ENCODE measurements at places on chromosomes 1 and 21. TPM values are rescaled to one million over a fixed set of nuclear protein-coding genes. Genes with fewer than 3 reads are reported as not detected.
A peak's percentile ranks its signal among the peaks of the same experiment; 100 is the strongest.

DNA sequence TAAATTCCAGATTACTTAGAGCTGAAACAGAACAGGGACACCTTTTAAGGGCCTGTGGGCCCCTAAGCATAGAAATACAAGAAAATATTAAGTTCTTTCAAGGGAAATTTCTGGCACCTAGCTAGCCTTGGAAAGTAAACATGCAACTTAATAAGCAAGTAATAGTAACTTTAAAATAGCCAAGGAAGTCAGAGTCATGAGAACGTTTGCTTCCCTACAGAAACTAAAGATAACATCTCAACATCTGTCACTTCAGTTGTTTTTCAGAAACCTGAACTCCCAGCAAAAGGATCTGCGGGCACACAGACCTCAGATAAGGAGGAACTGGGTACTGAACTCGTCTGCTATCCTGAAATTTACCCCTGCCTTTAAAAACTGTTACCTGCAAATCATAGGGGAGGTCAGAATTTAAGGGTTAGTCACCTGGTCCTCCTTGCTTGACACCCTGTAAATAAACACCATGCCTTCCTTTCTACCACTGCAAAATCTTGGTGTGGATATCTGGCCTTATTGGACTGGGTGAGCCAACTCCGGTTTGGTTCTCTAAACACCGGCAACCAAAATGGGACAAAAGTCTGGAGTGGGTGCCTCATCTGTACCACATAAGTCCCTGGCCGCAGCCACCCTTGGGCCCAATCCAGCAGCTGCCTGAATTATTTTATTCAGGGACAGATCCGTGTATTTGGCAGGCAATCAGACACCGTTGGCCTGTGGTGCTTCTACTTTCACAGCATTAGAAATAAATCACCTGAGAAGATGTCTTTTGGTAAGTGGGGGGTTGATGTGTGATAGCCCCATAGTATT is 27.9 kb downstream of the NRDC start:
- no peak for DNase-seq

DNA sequence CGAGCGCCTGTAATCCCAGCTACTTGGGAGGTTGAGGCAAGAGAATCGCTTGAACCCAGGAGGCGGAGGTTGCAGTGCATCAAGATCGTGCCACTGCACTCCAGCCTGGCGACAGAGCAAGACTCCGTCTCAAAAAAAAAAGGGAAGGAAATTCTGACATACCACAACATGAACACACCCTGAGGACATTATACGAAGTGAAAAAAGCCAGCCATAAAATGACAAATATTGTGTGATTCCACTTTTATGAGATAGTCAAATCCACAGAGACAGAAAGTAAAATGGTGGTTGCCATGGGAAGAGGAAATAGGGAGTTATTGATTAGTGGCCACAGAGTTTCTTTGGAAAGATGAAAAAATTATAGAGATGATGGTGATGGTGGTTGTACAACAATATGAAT is 41.7 kb downstream of the EVI5 start:
- no peak for DNase-seq

GRCh38 chr1:22347854-22348760 is 103.5 kb upstream of the ZBTB40 start:
- no peak for DNase-seq

GRCh38 chr1:175441791-175442190 is 249.2 kb upstream of the KIAA0040 start:
- no peak for DNase-seq

DNA sequence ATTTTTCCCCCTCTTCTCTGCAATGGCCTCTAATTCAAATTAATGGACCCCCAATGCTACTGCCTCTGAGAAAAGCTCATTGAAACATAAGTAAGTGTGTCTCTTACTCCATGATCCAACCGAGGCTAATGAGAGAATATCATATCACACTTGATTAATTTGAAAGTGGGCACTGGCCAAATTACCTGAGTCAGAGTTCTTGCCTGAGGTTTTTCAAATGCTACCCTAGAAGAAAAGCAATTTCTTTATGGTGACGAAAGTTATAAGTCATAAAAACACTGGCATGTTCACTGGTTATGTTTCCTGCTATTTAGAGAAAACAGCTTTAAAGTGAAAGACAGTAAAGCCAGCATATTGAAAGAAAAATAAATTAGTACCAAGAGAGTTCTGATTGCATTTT is 368.8 kb upstream of the TMPRSS15 start:
- DNase-seq: no peak

- peak; percentile 58 for DNase-seq
These were observed 69.2 kb downstream of the OLFML2B start for GRCh38 chr1:161954466-161954865.

The BNIPL gene
- total RNA-seq: 0.18 TPM

GRCh38 chr1:201426479-201427310 is 5.2 kb upstream of the TNNI1 start:
- DNase-seq: no peak

- DNase-seq: no peak
These were observed 173.9 kb downstream of the GPATCH2 start for GRCh38 chr1:217457016-217457415.

The LCE2A gene
- total RNA-seq: not detected

- no peak for DNase-seq
These were observed 17.8 kb upstream of the HSD3B1 start for GRCh38 chr1:119489201-119489600.

- DNase-seq: peak; percentile 87
These were observed 7.3 kb downstream of the KIAA2013 start for GRCh38 chr1:11918799-11919519.

DNA sequence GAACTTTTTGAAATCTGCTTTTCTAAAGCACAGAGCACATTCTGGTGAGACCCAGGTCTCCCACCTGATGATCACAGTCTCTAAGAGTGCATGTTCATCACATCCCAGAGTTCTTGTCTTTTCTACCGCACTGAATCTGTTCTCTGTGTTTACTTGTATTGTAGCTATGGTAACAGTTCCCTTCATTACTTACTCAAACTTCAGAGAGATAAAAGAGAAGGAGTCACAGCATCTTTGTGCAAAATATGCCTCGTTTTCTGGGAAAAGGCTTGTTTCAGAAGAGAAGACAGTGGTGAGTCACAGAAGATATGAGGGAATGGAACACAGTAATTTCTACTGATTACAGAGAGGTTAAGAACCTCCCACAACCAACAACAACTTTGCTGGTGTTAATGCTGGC is 580.6 kb downstream of the PLA2G4A start:
- peak; percentile 19 for DNase-seq

DNA sequence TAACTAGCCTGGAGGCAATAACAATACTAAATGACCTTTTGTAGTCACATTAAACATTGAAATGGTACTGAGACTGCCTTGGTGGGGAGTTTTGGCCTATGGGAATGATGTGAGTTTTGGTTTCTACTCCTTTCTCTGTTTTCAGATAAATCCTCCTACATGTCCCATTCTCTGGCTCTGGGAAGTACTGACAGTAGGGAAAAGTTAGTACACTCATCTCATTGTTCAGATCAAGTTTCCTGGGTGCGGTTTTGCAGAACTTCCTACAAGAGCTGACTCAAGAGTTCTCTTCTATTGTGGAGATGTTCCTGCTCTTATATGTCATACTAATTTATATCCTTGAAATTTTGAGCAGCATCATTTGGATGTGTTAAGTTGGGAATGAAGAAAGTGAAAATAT is 74.2 kb upstream of the MACF1 start:
- peak; percentile 89 for DNase-seq

The HCRTR1 gene
- total RNA-seq: 0.18 TPM

- DNase-seq: peak; percentile 77
These were observed 5.5 kb upstream of the GBP6 start for GRCh38 chr1:89358287-89358893.

The GPBP1L1 gene
- 119 TPM for total RNA-seq

GRCh38 chr1:118717893-118718292 is 270.2 kb downstream of the TBX15 start:
- DNase-seq: no peak

The OLFML2B gene
- total RNA-seq: 14.5 TPM

DNA sequence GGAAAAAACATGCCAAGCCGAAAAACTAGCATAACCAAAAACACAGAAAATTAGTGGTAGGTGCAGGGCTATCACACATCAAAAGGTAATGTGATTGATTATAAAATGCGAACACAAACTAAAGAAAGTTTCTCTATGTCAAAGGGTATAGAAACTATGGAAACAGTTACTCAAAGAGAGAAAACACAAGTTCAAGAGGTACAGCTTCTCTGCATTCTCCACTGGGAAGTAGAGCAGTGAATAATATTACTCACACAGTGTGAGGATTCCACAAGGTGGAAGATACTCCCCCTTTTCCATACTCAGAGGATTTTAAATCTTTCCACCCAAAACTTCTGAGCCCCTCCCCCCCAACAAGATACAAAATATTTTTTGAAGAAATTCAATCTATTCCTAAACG is 18.6 kb downstream of the AKT3 start:
- no peak for DNase-seq

The FAM177B gene
- not detected for total RNA-seq

DNA sequence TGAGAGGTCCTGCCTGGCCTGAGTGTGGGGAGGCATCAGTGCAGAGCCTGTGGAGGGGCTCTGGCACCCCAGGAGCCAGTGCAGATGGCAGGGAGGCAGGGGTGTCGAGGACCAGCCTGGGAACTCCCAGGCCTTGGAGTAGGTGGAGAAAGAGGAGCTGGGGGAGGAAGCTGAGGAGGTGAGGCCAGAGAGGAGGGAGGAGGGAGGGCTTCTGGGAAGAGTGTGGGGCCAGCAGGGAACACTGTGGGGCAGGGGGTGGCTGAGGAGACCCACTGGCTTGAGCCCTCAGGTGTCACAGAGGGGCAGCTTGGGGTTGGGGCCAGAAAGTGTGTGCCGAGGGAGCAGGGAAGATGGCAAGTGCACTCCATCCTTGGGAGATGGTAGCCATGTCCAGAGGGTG is 3.8 kb downstream of the COQ8A start:
- no peak for DNase-seq

The S100A3 gene
- not detected for total RNA-seq

GRCh38 chr1:244917073-244917670 is 52.8 kb upstream of the HNRNPU start:
- DNase-seq: no peak

The TEDDM1 gene
- not detected for total RNA-seq

The ARTN gene
- total RNA-seq: not detected

DNA sequence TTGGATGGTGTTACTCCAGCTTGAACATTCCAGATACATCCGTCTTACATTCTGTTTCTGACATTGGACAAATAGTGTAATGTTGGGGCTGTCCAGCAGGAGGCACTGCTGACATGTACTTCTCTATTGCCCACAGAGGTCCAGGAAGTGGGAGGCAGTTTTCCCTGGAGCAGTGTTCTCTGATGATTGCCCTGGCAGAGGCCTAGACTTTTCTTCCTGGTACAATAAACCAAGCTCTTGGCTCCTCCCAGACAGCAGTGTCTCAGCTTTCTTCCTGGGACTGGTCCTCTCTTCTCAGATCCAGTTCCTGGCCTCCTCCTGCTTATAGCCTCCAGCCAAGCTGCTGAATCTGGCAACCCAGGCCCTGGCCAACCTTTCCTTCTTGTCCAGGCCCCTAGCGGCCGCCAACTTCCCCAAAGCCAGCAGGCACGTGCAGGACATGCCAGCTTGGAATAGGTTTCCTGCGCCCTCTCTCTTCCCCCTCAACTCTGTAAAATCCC is 14.9 kb upstream of the IFNLR1 start:
- peak; percentile 94 for DNase-seq
